ENCODE measurements at places on chromosomes 2 and 18. TPM values are rescaled to one million over a fixed set of nuclear protein-coding genes. Genes with fewer than 3 reads are reported as not detected.
A peak's percentile ranks its signal among the peaks of the same experiment; 100 is the strongest.

DNA sequence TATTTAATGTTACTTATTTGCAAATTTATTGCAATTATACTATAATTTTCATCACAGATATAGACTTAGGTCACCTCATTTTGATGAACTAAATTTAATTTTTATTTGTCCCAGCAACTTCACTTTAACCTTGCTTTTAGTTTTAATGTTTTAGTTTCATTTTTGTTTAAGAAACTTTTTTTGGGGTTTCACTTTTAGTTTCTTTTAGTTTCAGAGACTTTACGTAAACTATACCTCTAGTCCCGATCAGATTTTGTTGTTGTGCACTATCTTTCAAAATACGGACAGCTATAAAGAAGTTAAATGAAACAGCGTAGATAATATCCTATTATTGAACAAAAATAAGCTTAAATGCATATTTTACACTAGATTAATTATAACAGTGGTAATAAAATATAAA lies 460.5 kb downstream of the ERBB4 start:
- DNase-seq = no peak

DNA sequence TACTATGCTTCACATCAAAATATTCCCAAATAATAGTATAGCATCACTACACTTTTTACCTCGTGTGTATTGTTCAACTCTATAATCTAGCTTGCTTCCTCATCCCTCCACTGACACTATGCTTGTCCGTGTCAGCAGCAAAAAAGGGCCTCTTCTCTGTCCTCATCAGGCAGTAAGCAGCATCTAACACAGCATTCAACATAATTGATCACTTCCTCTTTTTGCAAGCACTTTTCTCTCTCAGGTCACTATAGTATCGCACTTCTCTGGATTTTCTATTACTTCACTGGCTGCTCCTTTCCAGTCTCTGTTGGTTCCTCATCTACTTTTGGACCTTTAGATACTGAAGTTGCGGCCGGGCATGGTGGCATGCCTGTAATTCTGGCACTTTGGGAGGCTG lies 64.9 kb upstream of the ZSWIM2 start:
- no peak for DNase-seq

DNA sequence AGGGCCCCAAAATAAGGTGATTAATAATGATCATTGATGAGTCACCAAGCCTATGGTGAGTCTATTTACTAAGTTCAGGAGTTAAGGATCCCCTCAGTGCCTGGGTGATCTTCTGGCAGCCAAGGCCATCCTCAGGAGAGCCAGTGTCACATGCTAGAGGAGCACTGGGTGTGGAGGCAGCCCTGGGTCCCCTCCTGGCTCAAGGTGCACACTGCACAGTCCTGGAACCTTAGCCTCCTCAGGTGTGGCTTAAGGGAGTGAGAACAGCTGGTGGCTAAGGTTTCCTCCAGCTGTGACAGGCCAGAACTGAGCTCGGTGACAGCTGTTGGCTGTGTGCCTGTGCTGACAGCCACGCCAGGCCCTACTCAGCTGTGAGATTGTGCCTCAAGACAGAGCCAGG lies 52.1 kb upstream of the ACAA2 start:
- DNase-seq = no peak

DNA sequence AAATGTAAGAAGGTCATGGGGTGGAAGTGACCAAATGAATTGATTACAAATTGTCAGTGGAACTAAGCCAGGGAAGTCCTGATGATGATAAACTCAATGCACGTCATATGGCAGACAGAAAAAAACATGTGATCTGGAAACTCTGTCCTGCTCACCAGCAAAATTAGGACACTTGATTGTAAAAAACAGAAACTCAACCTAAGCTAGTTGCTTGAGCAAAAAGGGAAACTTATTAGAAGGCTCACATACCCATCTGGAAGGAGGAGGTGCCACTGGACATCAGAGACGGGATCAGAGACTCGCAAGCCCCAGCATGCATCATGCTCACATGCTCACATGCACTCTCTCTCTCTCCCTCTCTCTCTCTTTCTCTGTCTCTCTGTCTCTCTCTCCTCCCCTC lies 96.8 kb downstream of the SP3 start:
- DNase-seq = no peak

DNA sequence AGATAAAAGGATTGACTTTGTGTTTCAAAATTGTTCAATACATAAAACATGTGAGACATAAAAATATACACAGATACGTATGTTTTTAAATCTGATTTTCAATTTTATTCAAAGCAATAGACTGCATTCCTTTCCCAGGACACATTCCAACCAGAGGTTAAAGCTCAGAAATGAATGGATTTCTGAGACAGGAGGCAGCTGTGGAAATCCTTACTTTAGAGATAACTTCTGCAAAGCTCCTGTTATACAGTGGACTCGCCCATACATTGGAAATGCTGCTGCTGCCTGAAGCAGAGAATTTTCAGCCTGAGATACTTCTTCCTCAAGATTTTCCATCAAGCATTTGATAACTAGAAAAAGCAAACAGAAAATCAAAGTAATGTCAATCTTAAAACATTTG lies 43.8 kb downstream of the THADA start:
- DNase-seq = no peak

DNA sequence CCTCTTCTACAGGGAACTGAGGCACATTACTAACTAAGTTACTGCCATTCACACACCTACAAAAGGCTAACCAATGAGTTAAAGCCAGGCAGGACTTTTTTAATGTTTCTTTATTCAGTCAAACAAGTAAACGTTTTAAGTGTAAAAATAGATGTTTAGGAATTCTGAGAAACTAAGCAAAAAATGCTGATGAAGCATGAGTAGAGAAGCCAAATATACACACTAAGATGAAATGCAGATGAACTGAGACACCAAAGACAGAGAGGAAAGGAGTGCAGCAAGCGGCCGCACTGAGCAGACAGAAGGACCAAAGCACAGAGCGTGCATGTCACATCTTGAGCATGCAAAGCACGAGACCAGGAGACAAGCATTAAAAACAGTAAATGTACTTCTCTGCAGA lies 17.9 kb downstream of the L3MBTL4 start:
- DNase-seq = no peak

DNA sequence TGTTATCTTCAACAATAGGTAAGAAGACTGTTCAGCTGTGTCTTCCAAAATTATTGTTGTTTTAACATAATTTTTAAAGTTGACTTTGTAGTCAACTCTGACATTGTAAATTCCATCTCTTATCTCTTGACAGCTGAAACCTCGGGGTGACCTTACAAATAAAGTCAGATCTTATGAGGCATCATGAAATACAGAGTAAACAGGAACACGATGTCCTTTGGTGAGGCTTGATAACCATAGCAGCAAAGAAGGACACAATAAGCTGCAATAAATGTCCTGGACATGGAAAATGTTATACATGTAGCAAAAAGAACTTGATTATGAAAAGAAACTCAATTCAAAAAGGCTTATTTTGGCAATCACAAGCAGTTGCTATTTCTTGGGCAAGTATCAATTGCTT lies 618.9 kb upstream of the SLC39A10 start:
- no peak for DNase-seq

- no peak for DNase-seq
Observed at GRCh38 chr2:54669677-54670484, 53.6 kb upstream of the EML6 start.

DNA sequence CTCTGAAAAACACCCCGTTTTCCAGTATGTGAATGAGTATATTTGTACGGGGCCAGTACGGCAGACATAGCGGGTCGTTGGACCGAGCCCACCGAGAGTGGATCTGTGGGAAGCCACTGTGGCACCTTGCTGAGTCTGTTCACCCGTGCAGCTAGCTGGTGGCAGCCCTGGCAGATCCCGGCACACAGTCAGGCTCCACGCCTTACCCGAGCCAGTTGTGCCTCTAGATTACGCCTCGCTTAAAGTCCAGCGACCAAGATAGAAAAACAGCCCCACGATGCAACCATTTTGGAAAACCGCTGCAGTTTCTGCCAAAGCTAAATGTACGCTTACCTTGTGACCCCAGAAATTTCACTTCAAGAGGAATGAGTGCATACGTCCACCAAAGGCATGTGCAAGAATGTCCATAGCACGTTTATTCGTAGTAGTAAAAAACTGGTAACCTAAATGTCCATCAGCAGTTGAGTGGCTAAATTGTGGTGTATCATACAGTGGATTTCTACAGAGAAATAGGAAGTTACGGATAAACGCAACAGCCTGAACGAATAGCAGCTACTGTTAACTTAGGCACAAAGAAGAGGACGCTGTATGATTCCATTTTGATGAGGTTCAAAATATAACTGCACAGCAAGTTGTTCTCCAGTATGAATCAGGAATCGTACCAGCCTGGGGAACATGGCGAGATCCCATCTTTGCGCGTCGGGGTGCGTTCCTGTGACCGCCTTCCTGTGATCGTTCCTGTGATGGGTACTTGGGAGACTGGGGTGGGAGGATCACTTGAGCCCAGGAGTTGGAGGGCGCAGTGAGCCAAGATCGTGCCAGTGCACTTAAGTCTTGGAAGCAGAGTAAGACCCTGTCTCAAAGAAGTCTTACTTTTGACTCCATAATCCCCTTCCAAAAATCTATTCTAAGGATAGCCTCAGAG lies 688 bp upstream of the WDR33 start:
- DNase-seq = no peak

DNA sequence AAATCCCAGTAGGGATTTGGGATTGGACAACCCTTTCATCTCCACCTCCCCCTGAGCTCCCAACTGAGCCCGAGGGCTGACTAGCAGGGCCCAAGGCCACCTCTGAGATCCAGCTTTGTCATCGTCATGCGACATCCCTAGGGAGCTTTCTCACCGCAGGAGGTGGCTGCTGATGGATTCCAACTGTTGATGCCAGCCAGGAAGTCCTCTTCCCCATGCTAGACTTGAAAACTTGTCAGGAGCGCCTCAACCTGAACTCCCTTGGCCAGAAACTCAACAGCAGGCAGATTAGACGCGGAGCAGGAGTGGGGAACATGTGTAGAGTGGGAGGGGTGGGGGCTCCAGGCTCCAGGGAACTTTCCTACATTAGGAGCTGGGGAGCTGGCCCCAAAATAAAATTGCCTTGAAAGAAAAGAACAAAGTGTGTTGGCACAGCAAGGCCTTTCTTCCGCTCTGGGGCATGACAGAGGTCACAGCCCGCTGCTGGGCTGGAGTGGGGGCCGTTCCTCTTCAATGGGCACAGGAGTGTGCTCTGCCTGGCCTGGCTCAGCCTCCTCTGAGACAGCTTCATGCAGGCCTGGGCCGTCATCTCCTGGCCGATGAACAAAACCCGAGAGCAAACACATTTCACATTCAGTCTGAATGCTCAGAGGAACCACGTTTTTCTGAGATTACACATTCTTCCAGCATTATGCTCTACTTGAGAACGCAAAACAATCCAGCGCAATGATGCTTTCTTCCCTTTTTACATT lies 34.5 kb downstream of the EMILIN2 start:
- DNase-seq = no peak

DNA sequence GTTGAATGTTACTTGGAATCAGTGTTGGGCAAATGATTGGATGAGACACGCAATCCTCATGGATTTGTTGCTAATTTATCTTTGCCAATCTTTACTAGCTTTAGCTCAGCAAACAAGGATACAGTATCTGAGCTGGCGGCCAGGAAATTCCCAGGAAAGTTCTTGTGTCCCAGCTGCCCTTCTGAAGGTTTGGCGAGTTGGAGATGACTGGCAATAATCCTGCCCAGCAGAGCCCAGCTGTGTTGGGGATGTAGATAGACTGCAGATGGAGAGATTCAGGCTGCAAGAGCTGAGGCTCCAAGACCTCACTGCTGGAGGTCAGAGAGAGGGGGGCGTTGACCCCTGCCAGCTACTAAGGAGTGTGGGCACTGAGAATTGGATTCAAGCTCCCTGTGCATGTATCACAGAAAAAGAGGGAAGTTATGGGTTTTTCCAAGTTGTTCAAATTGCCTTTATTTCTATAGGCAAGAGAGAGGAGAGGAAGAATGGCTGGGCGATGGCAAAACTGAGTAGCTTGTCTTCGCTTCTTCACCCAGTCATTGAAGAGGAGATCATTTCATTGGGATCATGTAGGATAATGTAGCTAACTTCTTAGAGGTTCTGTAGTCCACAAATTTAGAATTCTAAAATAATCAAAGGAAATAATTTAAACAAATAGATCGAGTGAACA lies 506.8 kb upstream of the LRATD1 start:
- DNase-seq = no peak

- no peak for DNase-seq
Observed at GRCh38 chr2:127098711-127099110, 8.2 kb downstream of the BIN1 start.

DNA sequence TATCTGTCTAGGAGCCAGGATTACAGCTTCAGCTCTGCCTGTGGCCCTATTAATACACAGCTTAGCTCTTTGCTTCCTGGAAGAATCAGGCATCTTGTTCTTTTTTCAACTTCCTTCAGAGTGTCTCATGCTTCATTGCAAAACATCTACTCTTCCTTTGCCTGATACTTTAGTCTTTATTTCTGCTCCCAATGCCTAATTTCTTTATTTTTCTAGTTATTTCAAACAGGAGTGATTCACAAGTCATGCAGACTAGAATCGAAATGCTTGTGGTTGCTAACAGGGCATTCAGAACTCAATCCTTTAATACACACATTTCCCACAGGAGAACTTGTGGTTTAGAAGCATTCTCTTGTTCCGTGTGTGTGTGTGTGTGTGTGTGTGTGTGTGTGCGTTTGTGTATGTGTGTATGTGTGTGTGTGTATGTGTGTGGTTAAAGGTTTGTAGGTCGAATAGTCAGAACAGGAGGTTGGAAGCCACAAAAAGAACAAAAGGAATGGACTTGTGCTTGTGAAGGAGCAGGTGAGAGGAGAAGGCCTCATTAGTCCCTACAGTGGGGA lies 28.3 kb upstream of the INSIG2 start:
- DNase-seq = peak; percentile 3

GRCh38 chr2:46157966-46158310 lies 139.3 kb upstream of the EPAS1 start:
- DNase-seq = no peak

- no peak for DNase-seq
Observed at GRCh38 chr2:20583425-20583881, 67.4 kb downstream of the HS1BP3 start.

DNA sequence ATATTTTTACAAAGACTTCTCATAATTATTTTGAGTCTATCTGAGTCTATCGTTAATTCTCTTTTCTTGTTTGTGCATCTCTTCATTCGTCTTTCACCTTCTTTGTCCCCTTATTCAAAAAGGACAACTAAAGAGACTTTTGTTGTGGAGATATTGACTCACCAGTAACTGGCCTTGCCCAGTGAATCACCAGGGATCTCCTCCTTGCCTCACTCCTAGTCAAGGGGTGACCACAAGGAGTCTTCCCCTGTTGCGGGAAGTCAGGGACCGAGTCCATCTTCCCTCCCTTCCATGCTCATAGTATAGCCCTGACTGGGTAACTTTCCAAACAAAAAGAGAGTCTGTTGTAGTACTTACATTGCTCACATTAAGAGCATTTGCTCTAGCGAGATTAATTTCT lies 158.9 kb downstream of the NEB start:
- DNase-seq = no peak

Gene PRKCE
- total RNA-seq = 3.2 TPM

Gene CD207
- 0.99 TPM for total RNA-seq

Gene M1AP
- total RNA-seq = 0.94 TPM
